ENCODE measurements at places on chromosomes 4 and X.

DNA sequence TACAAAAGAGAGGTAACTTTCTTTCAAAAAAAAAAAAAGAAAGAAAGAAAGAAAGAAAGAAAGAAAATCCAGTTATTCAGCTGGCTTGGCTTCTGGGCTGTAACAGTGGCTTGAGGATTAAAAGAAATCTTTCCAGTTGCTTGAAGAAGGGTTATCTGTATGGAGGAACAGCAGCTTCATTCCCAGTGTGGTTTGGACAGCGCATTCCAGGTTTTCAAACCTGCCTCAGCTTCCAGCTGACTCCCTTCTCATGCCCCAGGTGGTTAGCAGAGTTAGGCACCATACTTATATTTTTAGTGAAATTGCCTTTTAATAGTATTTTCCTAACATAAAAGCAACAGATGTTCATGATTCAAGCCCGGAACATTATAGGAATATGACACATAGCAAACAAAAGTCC is 48.6 kb downstream of the TMEM164 start:
- no peak for DNase-seq

- DNase-seq: no peak
Measured at GRCh38 chr4:13986548-13986947, 359.0 kb upstream of the BOD1L1 start.

DNA sequence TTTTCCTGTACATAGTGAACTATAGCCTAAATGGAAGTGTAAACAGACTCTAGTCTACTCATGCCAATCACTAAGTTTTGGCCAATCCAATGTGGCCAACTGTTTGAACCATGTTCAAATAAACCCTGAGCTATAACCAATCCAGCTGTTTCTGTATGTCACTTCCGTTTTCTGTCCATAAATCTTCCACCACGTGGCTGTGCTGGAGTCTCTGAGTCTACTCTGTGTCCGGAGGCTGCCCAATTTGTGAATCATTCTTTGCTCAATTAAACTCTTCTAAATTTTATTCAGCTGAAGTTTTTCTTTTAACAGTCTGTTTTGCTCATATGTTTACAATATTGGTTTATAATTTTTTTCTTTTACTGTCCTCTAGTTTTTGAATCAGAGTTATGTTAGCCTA is 112.3 kb upstream of the BANK1 start:
- DNase-seq: no peak

DNA sequence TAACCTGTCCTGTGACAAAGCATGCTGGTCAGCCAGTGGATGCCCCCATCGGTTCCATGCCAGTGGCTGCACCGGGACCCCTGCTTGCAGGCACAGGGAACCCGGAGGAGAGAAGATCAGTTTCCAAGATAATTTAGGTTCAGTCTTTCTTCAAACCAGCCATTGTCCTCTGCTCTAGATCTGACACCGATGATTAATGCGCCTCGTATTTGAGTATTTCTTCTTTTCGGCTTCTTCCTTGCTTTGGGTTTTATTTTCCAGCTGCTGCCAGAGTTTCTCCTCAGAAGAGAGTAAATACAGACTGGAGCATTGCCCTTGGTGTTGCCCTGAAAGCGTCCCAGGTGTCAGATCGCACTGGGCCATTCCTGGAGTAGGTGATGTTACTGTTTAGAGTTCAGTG is 19.2 kb upstream of the BCOR start:
- no peak for DNase-seq

- DNase-seq: no peak
Measured at GRCh38 chrX:12648995-12649394, 142.2 kb upstream of the PRPS2 start.

GRCh38 chr4:89541998-89542397 is 234.4 kb upstream of the GPRIN3 start:
- DNase-seq: no peak

- DNase-seq: no peak
Measured at GRCh38 chr4:185803022-185803421, 9.0 kb downstream of the SORBS2 start.

- no peak for DNase-seq
Measured at GRCh38 chr4:44985938-44986337, 259.6 kb upstream of the GNPDA2 start.

DNA sequence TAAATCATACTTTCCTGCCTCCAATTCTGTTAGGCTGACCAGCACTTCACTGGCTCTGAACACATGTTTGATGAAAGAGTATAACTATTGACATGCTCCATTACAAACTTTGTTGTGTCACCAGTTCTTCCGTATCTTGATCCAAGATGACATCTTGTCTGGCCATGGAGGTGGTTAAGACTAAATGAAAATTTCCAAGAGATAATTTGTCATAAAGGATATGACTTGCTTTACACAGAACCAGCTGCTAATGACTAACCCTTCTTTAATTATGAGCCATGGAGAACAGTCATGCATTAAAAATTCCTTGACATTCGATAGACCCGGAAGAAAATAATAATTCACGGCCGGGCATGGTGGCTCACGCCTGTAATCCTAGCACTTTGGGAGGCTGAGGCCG is 17.7 kb upstream of the N4BP2 start:
- no peak for DNase-seq

- no peak for DNase-seq
Measured at GRCh38 chr4:80713409-80713808, 317.1 kb upstream of the BMP3 start.

- DNase-seq: peak; percentile 36
Measured at GRCh38 chr4:2472187-2472586, 3.3 kb downstream of the RNF4 start.

DNA sequence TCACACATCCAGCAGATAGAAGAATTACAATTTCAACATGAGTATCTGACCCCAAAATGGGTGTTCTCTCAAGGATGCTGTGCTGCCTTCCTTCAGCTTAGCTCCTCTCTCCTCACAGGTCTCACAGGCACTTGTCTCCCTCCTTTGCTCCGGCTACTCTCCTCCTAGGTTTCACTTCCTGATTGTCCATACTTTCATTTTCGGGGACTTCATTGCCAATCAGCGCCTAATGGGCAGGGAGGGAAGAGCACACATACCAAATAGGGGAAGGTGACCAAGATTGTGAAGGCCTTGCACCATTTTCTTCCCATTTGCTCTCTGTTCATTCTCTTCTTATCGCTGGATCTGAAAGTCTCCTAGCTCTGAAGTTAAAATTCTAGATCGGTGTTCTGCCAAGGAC is 125.4 kb upstream of the EOLA2 start:
- DNase-seq: no peak

- DNase-seq: peak; percentile 8
Measured at GRCh38 chr4:40812386-40812785, 62.6 kb downstream of the NSUN7 start.

- no peak for DNase-seq
Measured at GRCh38 chr4:74038086-74038424, 434 bp downstream of the CXCL3 start.
